ENCODE measurements at places on chromosomes 6 and 20.

GRCh38 chr6:94501516-94501915 lies 1075.8 kb upstream of the MANEA start:
- DNase-seq = no peak

DNA sequence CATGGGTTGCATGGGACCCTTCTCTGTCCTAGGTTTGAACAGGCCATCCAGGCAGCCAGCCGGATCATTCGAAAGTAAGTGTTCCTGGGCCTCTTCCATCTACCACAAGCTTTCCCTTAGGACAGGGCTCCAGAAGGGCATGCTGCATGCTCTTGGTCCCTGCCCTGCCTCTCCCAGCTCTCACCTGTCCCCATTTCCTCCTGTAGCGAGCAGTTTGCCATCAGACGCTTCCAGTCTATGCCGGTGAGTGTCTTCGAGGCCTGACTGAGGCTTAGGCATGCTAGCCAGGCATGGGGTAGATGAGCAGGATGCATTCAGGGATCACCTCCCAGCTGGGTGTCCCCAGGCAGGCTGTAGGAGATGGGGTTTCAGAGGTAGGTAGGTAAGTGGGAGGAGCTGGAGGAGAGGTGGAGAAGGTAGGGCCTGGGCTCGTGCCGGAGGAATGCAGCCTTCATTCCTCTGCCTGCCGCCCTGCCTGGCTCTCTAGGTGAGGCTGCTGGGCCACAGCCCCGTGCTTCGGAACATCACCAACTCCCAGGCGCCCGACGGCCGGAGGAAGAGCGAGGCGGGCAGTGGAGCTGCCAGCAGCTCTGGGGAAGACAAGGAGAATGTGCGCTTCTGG lies 4.3 kb downstream of the CDC25B start:
- DNase-seq = no peak

- no peak for DNase-seq
Observed at GRCh38 chr6:35176301-35177024, 35.3 kb upstream of the TCP11 start.

DNA sequence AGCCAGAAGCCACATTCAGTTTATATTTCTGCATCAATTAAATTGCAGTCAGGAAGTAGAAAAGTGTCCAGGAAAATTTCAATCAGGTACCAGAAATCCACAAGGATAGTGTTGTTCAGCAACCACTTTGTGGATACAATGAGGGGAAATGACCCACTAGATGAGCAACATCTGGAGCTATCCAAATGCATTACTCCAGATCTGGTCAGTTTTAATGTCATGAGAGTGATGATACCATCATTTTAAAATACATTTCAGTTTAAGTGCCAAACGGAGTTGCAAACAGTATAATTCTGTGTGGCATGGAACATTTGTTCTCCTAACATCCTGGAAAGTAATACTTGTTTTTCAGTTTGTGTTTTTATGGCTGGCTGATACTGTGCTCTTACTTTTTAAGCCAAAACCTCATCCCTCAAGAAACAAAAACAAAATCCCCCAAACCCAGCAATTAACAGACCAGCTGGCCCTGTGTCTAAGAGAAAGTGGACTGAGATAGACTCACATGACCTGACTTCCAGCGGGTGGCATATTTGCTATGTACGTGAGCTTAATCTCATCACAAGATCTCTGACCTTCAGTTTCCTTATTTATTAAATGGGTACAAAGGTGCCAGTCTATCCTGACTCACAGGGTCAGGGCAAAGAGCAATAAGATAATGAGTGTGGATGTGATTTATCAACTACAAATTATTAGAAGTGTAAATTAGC lies 58.8 kb upstream of the CNKSR3 start:
- DNase-seq = no peak

GRCh38 chr20:24634855-24635254 lies 165.4 kb downstream of the SYNDIG1 start:
- peak; percentile 75 for DNase-seq

DNA sequence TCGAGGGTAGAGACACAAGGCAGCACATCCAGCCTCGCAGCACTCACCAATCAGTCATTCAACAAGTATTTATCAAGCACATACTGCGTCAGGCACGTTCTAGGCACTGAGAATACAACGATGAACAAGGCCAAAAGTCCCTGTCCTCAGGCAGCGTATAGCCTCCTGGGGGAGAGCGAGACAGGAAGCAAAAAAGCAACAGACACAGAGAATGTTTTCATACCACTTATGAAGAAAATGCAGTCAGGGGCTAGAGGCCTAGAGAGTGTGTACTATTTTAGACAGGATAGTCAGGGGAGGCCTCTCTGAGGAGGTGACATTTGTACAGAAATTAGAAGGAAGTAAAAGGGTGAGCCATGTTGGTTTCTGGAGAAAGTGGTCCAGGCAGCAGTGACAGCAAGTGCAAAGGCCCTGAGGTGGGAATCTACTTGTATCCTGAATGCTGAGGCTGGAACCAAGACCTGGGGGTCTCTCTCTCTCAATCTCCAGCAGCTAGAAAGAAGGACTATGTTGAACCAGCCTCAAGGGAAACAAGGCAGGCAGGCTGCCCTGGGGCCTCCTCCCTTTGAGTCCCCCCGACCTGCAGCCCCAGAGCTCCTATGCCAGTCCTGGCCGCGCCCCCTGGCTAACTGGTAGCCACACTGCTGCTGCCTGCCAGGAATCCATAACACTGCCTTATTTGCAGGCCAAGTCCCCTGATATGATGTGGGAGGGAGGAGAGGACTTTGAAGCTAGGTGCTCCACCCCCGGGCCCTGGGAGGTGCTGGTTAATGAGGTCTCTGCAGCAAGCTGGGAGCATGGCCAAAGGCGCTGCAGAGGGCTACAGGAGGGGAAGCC lies 151.2 kb downstream of the GRM4 start:
- DNase-seq = no peak

DNA sequence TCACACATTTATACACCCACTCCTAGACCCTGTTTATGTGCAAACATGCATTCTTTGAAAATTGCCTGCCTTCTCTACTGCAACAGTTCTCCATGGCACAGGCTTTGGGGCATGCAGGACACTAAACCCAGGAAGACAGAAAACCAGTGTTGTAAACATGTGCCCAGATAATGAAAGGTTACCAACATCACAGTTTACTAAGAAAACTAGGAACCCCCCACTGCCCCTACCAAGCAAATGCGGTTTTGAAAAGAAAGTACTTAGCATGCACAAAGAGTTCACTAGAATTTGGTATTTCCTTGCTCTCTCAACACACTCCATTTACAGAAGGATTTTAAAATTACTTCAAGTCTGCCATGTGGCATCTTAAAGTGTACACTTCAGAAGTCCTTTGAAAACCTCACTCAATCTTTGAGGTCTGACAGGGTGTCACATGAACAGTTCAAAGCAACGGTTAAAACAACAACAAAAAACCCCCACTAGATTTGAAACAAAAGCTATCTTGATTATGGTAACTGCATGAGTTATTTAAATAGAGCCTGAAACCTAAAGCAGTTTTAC lies 245.0 kb downstream of the GMPR start:
- DNase-seq = no peak

- DNase-seq = no peak
Observed at GRCh38 chr20:33488201-33488600, 1.7 kb upstream of the CBFA2T2 start.

DNA sequence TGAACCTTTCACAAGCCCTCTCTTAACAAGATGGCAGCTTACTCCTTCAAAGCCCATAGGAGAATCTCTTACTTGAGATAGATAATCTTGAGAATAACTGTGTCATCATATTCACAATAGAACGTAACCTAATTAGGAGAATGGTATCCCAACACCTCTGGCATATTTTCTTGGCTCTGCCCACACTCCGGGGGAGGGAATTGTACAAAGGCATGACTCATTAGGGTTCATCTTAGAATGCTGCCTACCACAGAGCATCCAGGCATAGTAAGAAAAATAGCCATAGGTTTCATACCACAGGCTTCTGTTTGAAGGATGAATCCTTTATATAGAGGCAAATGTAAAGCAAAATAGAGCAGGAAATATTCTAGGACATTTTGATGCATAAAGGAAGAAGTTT lies 1100.6 kb upstream of the CITED2 start:
- DNase-seq = no peak

DNA sequence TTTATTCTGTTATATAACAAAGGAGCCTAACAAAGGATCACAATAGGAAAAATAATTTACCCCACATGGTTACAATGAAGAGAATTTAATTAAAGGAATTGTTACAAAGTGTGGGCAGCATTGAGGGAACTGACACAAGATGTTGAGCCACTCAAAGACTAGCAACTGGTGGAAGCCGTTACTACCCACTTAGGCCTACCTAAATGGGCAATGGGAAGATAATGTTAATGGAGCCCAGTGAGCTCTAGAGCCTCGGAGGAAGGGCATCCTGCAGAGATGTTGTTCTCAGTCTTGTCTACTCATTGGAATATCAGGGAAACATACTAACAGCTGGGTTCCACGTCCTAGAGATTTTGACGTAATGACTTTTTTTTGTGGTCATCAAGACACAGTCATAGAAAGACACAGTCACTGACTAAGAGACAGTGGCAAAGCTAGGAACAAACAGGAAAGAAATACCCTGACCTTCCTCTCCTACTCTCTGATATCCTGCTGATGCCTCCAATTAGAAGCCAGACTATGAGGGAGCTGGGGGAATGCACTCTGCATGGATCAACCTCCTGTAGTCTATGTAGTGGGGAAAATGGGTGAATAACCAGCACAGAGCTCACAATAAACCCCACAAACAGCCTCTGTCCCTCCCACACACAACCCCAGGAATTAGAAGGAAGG lies 523.8 kb upstream of the FLRT3 start:
- no peak for DNase-seq
